ENCODE measurements at places on chromosomes 16 and 17. TPM values are rescaled to one million over a fixed set of nuclear protein-coding genes. Genes with fewer than 3 reads are reported as not detected.

- peaks cover 6% of the 10 kb centered on the region for H3K4me1 ChIP-seq
- no peak overlapping the region for H3K4me3 ChIP-seq
- DNase-seq: no peak
- H3K36me3 ChIP-seq: no peaks in the 10 kb centered on the region
- no peak overlapping the region for H3K27ac ChIP-seq
- no peaks in the 10 kb centered on the region for H3K27me3 ChIP-seq
Measured at GRCh38 chr17:74235911-74236371, 22.6 kb downstream of the TTYH2 start.

DNA sequence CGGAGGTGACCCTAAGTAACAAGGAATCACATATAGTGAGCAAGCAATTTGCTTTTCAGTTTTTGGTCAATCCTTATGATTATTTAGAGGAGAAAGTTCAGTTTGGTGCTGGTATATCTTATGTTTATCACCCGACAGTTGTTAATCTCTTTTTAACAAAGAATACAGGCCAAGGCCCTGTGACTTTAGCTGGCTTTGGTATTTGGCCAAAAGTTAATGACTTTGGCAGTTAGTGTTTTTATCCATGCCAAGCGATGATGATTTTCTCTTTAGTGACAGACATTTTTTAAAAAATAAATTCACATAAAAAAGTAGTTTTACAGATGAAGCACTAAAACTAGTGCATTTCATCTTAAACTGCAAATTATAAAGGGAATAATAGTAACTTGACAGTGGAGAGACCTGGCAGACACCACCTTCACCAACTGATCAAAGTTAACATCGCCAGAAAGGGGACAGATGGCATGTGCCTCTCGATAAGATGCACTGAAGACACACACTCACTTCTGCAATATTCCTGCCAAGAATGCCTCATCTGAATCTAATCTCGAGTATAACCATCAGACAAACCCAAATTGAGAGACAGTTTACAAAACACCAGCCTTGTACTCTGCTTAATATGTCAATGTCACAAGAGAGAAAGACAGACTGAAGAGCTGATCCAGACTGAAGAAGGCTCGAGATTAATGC lies 6.9 kb downstream of the DEXI start:
- H3K36me3 ChIP-seq: no peaks in the 10 kb centered on the region
- peaks cover 8% of the 10 kb centered on the region for H3K4me1 ChIP-seq
- no peak overlapping the region for H3K4me3 ChIP-seq
- H3K27me3 ChIP-seq: no peaks in the 10 kb centered on the region
- no peak overlapping the region for H3K27ac ChIP-seq

DNA sequence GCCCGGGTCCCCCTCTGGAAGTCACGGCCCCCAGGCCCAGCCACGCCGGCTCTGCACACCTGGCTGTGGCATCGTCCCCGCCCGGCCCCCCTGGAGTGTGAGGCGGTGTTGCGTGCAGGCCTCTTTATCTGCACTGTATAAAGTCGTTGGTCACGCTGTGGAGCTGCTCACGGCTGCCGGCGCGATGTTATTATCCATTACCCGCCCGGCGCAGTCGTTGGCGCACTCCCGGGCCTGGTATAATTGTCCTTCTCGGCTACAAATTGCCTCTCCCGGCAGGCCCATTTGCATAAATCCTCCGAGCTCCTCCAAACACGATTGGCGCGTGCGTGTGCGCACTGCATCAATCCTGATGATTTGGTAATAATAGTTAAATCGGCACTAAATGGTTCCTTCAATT lies 57.8 kb downstream of the BAHCC1 start:
- DNase-seq: no peak
- no peaks in the 10 kb centered on the region for H3K4me1 ChIP-seq
- H3K4me3 ChIP-seq: no peak overlapping the region
- no peaks in the 10 kb centered on the region for H3K27me3 ChIP-seq
- no peak overlapping the region for H3K27ac ChIP-seq
- no peaks in the 10 kb centered on the region for H3K36me3 ChIP-seq

DNA sequence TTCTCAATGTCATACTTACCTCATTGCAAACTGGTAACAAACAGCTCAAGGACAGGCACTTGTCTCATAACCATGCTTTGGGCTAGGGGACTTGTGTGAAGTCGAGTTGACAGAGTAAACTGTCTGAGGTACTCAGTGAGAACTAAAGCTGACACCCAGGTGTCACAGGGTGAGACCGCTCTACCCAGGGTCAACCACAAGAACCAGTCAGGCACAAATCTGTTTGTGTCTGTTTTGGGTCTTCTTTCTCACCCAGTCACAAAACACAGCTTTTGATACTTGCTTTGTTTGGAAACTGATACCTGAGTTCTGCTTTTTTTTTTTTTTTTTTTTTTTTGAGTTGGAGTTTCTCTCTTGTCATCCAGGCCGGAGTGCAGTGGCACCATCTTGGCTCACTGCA lies 161.1 kb downstream of the STX8 start:
- H3K27ac ChIP-seq: no peak overlapping the region
- H3K4me3 ChIP-seq: no peak overlapping the region
- DNase-seq: no peak
- H3K4me1 ChIP-seq: no peaks in the 10 kb centered on the region
- H3K36me3 ChIP-seq: no peaks in the 10 kb centered on the region

Gene HEXD
- 31.1 TPM for total RNA-seq

Gene HERPUD1
- 42.7 TPM for total RNA-seq

Gene RAC3
- total RNA-seq: 293 TPM
